ENCODE measurements at places on chromosomes 16 and 17. TPM values are rescaled to one million over a fixed set of nuclear protein-coding genes. Genes with fewer than 3 reads are reported as not detected.

DNA sequence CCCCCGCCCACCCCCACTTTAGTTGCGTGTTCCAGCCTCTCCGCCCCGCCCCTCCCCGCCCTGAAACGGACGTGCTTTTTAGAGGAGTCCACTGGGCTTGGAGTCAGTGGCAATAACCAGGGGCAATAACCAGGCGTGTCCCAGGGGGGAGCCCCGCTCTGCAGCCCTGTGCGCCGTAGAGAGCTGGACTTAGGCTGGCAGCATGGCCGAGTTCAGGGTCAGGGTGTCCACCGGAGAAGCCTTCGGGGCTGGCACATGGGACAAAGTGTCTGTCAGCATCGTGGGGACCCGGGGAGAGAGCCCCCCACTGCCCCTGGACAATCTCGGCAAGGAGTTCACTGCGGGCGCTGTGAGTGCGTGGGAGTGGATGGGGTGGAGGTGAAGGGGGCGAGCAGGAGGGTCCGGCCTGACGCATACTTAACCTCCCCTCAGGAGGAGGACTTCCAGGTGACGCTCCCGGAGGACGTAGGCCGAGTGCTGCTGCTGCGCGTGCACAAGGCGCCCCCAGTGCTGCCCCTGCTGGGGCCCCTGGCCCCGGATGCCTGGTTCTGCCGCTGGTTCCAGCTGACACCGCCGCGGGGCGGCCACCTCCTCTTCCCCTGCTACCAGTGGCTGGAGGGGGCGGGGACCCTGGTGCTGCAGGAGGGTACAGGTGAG is at the start of gene ALOX15B:
TSS of gene ALOX15B (plus strand) at position 106 of the 657 bp plus-strand sequence. CDS start at position 203, 97 bp downstream.
- no peak for DNase-seq

- no peak for DNase-seq
These were observed 53.1 kb downstream of the ANKFN1 start for GRCh38 chr17:56206351-56206750.

- DNase-seq = no peak
These were observed 229.2 kb downstream of the COPRS start for GRCh38 chr17:31629696-31630470.

The INO80E gene
- total RNA-seq = 22.3 TPM

The PERCC1 gene
- not detected for total RNA-seq

- DNase-seq = no peak
These were observed 56.3 kb downstream of the PITPNC1 start for GRCh38 chr17:67433248-67433924.

DNA sequence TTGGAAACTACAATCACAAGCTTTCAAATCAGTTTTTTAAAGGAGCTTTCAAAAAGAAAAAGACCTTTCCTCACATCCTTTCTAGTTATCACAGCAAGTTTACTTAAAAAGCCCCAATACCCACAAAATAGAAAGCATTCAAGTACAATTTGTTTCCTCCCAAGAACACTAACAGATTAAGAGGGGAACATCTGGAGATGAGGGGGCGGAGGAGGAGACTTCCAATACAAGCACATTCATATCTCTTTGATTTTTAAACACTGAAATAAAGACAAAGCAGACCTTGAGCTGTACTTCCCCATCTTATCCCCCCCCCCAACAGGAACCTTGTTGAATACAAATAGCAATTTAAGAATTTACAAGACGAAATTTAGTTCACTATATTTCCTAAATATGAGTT is 2.0 kb downstream of the YWHAE start:
- peak; percentile 26 for DNase-seq

DNA sequence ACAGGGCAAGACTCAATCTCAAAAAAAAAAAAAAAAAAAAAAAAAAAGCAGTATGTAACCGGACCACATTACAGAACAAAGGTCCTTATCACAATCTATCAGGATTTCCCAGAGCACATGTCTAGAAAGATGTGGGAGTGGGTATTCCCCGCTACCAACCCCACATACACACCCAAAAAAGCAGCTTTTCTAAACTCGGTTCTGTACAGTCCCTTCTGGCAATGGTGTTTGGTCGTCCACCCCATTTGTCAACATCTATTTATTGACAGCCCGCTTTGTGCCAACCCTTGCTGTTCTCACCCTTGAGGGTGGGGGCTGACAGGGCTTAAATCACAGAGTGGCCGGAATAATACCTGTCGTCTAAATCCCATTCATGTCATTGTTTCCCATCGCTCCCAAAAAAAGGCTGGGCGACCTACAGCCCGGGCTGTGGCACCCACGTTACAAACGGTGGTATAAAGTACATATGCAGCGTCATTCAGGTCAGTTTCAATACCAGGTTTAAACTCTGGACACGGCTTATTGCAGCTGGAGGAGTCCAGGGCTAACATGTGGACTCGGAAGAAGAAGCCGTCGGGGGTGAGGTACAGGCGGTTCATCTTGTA is 3.6 kb downstream of the C17orf58 start:
- peak; percentile 25 for DNase-seq

The C16orf86 gene
- 3.7 TPM for total RNA-seq

The ZSCAN10 gene
- not detected for total RNA-seq
